ENCODE measurements at places on chromosomes 12 and 14.

- no peak for DNase-seq
Measured at GRCh38 chr14:74049876-74050495, 30.8 kb downstream of the BBOF1 start.

DNA sequence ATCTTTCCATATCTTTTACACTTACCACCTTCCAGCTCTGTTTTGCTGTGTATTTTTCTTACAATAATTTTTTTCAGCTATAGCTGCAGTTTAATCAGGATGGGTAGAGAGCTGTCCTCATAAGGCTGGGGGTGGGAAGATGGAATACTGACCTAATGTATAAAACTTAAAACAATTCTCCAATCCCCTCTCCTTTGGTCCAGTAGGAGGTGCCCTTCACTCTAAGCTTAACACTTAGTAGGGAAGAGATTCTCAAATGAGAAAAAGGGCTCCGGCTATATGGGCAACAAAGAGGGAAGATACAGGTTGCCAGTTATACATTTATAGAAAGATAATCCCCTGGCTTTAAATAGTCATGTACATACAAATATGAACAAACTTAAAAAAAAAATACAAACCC lies 2.8 kb downstream of the ORMDL2 start:
- no peak for DNase-seq

GRCh38 chr14:39451811-39452210 lies 19.6 kb upstream of the FBXO33 start:
- no peak for DNase-seq

DNA sequence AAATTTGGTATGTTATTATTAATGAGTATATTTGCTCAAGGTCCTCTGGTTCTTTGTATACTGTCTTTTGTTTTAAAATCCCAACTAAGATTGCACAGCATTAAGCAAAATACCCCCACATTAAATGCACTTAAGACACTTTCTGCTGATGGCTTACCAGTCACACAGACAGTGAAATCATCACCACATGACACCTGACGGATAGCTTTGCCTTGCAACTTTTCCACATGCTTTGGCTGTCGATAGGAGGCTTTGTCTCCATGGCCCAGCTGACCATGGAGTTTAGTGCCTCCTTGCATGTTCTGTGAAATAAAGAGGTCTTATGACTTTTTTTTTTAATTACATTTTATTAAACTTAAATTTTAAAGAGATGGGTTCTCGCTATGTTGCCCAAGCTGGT lies 19.7 kb downstream of the NEK9 start:
- no peak for DNase-seq

DNA sequence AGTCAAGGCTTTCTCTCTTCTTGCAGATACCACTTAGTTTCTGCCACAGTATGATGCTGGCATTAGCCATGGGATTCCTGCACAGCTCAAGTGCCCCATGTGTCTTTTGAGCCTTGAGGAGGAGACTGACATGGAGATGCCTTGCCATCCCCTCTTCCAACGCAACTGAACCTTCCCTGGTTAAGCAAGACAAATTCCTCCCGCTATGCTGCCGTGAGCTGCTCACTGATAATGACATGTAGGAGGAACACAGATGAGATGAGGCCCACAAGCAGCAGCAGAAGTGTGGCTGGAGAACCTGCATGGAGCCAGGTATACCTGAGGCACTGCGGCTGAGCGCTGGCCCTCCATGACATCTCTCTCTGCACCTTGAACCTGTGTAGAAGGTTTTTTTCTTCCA lies 15.4 kb upstream of the PPP1R1A start:
- DNase-seq, result no peak

GRCh38 chr12:32489070-32489469 lies 89.7 kb downstream of the FGD4 start:
- no peak for DNase-seq

DNA sequence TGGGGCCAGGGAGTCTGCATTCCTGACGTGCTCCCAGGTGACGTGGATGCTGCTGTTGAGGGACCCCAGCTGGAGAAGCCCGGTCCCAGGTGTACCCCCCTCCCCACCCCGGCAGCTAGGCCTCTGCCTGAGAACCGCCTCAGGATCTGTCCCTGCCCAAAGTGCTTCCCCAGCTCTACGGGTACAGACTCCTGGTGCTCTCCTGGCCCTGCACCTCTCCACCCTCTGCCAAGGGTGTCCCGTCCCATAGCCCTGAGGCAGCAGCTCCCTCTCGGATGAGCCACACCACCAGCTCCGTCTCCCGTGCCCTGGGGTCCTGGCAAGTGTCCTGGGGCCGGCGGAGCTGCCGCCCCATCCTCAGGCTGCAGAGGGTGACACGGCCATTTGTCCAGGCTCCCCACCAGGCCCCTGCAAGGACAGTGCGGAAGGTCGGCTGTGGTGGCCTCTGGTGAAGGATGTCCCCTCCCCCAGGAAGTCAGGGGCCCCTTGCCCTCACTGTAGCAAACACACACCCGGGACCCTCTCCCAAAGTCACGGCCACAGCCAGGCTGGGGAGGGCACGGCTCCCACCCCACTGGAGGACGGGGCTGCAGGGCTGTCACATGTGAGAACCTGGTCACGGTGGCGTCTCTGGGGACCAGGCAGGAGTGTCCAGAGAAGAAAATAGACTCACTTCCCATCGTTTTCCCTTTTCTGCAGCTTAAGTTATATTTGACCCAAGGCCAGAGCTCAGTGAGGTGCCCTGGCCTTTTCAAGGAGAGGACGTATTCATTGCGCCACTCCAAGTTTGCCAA lies 74.4 kb upstream of the FBRSL1 start:
- no peak for DNase-seq

DNA sequence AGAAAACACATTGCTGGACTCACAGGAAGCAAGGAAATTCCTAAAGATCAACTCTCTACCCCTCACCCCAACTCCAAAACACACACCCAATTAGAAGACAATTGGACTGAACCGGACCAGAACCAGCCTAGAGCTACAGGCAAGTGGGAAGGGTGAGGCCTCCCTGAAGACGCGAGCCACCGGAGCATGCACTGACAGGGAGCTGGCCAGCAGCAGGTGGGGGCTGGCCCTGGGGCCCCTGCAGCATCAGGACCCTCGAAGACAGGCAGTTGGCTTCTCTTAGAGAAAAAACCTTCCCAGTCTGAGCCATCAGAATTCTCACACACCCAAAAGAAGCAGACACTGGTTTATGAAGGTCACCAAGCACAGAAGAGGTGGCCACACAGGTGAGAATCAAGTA lies 209.5 kb upstream of the DIO3 start:
- no peak for DNase-seq

DNA sequence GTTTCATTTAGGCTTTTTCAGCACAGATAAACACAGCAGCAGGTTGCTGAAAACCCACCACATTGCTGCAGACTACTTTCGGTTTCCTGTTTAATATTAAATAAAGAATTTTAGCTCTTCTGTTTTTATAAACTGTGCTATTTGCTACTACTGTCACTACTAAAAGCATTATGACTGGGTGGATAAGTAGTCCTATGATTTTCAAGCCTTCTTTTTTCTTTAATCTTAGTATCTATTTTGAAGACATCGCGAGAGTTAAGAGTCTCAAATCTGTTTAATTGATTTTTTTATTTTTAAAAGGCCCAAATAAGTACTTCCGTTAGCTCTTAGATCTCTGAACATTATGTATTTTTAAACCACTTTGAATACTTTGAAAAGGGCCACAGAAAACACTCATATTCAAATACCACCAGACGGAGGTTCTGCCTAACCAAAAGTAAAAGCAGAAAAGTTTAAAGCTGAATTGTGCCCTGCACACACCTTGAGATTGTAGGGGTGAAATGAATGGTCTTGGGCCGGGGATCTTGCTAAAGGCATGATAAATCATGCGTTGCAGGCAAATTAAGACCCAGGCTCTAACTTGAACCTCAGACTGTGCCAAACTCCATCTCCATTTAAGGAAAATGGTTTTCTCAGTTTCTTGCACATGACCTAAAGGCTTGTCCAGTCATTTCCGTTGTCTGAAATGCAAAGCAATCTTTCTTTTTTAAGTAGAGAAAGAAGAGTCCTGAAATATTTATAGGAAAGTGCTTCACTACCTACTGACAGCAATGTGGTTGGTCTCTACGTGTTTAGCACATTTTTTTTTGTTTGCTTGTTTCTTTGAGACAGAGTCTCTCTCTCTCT lies 13.6 kb upstream of the FOXN3 start:
- DNase-seq, result no peak

DNA sequence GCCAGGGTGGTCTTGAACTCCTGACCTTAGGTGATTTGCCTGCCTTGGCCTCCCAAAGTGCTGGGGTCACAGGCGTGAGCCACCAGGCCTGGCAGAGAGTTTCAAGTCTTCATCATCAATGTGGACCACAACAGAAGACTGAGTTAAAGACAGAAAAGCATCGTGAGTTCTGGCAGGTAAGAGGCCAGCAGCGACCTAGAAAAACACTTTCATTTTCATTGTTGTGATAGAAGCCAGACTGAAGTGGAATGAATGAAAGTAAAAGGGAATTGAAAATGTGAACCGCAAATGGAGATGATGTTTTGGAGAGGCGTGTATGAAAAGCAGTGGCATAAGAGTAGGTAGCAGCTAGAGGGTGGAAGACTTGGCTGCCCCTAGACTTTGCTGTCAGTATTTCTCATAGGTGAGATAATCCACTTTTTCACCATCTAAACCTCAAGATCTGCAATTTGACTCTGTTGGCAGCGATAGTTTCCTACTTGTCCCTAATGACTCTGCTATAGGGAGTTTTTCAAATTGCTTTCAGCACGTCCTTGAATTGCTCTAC lies 47.1 kb upstream of the PLEKHA5 start:
- DNase-seq, result no peak

GRCh38 chr14:52446355-52446754 lies 106.0 kb downstream of the TXNDC16 start:
- DNase-seq, result no peak

DNA sequence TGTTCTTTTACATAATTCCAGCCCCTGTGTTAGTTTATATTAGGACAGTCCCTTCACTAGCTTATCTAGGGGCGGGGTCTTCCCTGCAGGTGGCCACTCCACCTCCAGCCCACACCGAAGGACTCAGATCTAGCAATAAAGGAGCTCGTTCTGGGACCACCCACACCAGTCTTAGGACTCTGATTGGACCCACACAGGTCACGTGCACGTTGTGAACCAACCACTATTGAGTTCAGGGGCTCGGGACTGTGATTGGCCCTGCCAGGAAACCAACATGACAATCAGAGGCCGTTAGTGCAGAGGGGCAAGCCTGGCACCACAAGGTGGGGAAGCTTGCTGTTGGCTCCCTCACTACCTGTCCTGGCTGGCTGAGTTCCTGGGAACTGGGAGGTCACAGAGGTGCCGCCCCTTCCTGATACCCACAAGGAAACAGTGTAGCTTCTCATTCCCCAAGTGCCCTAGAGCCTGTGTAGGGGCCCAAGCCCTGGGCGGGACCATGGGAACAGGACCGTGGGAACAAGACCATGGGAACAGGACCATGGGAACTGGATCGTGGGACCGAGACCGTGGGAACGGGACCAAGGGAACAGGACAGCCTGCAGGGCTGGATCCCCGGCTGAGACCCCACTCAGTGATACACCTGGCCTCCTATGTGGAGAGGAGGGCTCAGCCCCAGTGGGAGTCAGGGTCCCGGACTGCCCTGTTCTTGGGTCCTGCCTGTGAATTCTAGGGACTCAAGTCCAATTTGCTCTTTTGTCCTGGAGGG lies 297.8 kb downstream of the ADGRD1 start:
- no peak for DNase-seq

GRCh38 chr14:68815298-68816182 lies 22.7 kb upstream of the ZFP36L1 start:
- DNase-seq, result peak; percentile 35

- DNase-seq, result no peak
Measured at GRCh38 chr12:94481734-94482133, 22.1 kb upstream of the CEP83 start.

DNA sequence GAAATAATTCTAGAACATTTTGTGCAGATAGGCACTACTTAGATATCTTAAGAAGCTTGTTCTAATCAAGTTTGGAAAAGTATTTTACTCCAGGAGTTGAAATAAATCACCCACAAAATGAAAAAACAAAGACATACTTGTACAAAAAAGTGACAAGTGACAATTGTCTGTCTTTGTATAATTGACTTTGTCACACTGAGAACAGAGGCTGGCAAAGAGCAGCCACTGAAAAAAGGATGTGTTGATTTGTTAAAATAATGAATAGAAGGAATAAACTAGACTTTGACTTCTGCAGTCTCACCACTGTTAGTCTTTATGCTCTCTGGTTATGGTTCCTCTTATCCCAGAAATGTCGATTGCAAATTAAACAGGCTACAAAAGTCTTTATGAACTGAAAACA lies 77.6 kb downstream of the PTPRR start:
- no peak for DNase-seq

DNA sequence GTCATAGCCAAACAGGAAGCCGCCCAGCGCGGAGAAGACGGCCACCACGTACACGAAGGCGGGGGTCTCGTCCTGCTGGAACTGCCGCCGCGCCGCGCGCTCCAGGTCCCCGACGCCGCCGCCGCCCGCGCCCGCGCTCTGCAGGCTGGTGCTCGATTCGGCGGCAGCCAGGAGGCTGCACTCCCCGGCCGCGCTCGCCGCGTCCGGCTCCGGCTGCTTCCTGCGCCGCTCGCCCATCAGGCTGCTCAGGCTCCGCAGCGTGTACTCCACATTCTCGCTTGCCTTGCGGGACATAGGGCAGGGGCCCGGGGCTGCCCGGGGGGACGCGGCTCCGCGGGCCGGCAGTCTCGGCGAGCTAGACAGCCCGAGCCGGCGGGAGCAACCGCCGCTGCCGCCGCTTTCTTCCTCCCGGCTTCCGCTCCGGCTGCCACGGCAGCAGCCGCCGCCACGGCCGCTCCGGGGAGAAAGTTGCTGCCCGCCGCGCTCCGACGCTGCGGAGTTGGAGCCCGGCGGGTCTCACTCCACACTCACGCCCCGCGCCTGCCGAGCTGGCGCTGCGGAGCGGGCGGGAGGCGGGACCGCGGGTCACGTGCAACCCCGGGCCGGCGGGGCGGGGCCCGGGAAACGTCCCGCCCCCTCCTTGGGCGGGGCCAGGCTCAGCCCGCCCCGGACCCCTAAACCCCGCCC lies at the start of gene SLC2A13:
SLC2A13 (minus strand) TSS at position 567 of the 687 bp plus-strand sequence; CDS start at position 294, 273 bp downstream.
- peak; percentile 85 for DNase-seq

DNA sequence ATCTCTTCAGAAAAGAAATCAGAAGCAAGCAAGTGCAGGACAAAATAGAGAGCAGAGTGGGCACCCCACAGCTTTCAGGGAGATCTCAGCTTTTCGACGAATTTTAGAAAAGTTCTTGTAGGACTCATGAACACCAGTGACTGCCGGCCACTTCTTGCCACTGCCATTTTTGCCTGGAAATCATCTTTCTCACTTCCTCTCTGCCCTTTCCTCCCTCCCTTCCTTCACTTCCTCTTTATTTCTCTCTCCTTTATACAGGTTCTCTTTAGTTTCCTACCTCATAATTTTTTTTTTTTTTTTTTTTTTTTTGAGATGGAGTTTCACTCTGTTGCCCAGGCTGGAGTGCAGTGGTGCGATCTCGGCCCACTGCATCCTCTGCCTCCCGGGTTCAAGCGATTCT lies 185.6 kb downstream of the APAF1 start:
- DNase-seq, result no peak
